ENCODE measurements at places on chromosomes 11 and 22. TPM values are rescaled to one million over a fixed set of nuclear protein-coding genes. Genes with fewer than 3 reads are reported as not detected.

Gene PLEKHA7
- total RNA-seq, result 28.7 TPM

Gene RTN4RL2
- total RNA-seq, result 127 TPM

Gene TTLL8
- total RNA-seq, result not detected

Gene OR52E8
- total RNA-seq, result not detected

Gene GSTT2
- not detected for total RNA-seq

Gene OR8D1
- not detected for total RNA-seq

Gene NEFH
- total RNA-seq, result 0.10 TPM

Gene TRIM29
- total RNA-seq, result 11.1 TPM

Gene MMP11
- total RNA-seq, result 0.12 TPM

Gene SCN4B
- 0.08 TPM for total RNA-seq

Gene CST6
- total RNA-seq, result not detected

Gene SLC37A2
- 0.12 TPM for total RNA-seq
